ENCODE measurements at places on chromosomes 6 and 20. TPM values are rescaled to one million over a fixed set of nuclear protein-coding genes. Genes with fewer than 3 reads are reported as not detected.
A peak's percentile ranks its signal among the peaks of the same experiment; 100 is the strongest.

DNA sequence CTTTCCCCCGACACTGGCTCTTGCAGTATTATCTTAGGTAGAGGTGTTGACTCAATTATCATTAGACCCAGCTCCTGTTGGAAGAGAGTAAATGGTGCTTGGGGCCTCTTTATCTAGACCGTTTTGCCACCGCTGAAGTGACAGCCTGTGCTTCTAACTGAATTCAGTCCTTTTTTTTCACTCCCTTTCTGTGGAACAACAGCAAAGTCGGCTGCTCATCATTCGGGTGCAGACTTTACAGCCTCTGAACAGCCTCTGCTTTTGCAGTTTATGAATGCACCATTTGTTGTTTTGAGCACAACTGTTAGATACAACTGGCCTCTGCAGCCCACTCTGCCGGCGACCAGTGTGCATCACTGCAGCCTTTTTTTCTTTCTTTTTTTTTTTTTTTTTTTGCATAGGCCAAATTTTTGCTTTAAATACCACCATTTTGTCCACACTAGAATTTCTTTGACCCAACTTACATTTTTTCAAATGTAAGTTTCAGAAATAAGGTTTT is 35.8 kb downstream of the RREB1 start:
- no peak overlapping the region for H3K4me3 ChIP-seq
- peaks cover 32% of the 10 kb centered on the region for H3K4me1 ChIP-seq
- no peak overlapping the region for H3K27ac ChIP-seq
- no peaks in the 10 kb centered on the region for H3K36me3 ChIP-seq

DNA sequence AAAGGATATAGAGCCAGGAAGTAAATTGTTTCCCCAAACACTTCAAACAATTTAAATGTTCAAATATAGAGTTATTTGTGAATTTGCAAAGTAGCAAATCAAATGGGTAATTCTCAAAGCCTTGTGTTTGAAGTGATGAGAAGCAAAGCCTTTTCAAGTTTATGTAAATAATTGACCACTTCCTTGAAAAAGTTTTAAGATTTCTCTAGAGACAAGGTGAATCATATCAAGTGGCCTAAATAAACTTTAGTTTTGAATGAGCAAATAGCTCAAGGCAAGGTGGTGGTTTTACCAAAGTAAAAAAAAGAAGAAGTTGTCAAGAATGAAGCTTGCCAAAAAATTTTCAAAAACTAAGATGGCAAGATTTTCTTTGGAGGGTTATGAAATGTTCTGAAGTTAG is 42.6 kb upstream of the IFNGR1 start:
- H3K4me3 ChIP-seq = no peak overlapping the region
- no peaks in the 10 kb centered on the region for H3K4me1 ChIP-seq
- no peaks in the 10 kb centered on the region for H3K36me3 ChIP-seq
- H3K27ac ChIP-seq = no peak overlapping the region
- H3K27me3 ChIP-seq = no peaks in the 10 kb centered on the region
- DNase-seq = no peak

TRIM10 gene
- not detected for total RNA-seq

DNA sequence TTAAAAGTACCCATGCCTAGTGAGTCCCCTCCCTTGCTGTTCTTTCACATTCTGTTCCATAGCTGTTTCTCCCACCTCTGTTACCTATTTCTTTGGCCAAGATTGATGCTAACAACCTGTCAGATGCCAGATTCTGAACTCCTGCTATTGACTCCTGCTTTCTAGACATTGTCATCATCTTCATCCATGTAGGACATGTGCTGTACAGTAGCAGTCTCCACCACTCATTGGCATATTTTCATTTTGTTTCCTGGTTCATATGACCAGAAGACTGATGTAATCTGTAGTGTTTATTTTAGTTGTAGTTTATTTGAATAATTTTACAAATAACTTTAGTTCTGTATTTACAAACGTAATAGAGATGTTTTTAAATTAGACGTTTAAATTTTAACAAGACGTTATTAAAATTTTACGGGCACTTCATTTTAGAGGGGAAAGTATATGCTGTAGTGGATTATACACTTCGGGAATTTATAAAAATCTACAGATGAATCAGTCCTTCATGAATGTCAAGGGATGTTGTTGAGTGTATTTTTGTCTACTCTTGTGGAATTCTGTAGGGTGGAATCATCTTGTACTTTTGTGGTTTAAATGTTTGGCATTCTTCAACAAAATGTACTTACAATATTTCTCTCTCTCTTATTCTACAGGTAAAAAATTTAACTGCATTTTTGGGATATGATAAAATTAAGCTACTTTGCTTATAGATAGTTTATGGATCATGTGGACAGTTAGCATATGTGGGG is 34.1 kb downstream of the TRMT11 start:
- H3K36me3 ChIP-seq = peaks cover 86% of the 10 kb centered on the region
- no peak overlapping the region for H3K4me3 ChIP-seq
- H3K27ac ChIP-seq = no peak overlapping the region
- no peaks in the 10 kb centered on the region for H3K4me1 ChIP-seq

DLL1 gene
- total RNA-seq = 3.5 TPM

DNA sequence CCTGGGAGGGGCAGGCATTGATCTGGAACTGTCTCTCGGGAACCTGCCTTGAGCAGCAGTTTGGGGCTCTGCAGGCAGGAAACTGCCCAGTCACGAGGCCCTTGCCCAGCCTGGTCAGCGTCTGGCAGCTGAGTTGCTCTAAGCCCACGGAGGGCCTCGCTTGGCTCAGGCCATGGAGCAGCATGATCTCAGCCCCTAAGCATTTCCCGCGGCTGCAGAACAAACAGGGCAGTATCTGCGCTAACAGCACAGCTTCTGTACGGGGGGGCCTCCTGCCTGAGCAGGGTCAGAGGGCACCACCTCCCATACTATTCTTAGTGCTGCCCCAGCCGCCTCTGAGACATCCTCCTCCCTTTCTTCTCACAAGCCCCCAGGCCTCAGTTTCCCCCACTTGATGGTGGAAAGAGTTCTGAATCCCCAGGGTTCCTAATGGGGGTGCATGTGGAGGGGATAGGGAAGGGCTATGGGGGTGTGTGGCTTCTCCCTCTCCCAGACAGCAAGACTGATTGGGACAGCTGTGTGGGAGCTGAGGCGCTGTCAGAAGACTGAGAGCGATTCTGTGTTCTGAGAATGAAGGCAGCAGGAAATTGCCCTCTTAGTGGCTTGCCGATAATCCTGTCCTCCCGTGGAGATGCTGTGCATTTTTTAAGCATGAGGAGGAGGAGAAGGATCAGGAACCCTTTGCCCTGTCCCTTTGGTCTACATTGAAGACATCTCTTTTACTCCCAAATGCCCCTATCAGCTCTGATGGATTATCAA is 46.4 kb downstream of the MOCS1 start:
- DNase-seq = peak; percentile 73
- H3K27me3 ChIP-seq = no peaks in the 10 kb centered on the region
- H3K4me1 ChIP-seq = peaks cover 7% of the 10 kb centered on the region
- no peak overlapping the region for H3K4me3 ChIP-seq

- no peak overlapping the region for H3K27ac ChIP-seq
- no peaks in the 10 kb centered on the region for H3K27me3 ChIP-seq
- no peak overlapping the region for H3K4me3 ChIP-seq
- no peaks in the 10 kb centered on the region for H3K36me3 ChIP-seq
- no peaks in the 10 kb centered on the region for H3K4me1 ChIP-seq
- no peak for DNase-seq
These were observed 95.1 kb upstream of the TMEM170B start for GRCh38 chr6:11442495-11442894.

DNA sequence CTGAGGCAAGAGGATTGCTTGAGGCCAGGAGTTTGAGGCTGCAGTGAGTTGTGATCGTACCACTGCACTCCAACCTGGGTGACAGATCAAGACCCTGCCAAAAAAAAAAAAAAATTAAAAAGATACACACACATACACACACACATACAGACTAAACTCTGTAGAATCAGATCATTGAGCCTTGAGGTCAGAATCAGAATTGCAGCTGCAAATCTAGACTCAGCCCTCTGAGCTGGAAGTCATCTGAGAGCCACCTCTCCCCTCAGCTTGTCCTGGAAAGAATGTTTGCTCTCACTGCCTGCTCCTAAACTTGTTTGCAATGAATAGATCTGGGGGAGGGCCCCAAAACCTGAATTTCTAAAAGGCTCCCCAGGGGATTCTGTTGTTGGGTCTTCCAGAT is 41.4 kb upstream of the ANGPT4 start:
- H3K4me3 ChIP-seq = no peak overlapping the region
- H3K27me3 ChIP-seq = no peaks in the 10 kb centered on the region
- no peaks in the 10 kb centered on the region for H3K4me1 ChIP-seq

Data from endodermal cell (in vitro differentiated cells).